ENCODE measurements at places on chromosomes 2 and 18. TPM values are rescaled to one million over a fixed set of nuclear protein-coding genes. Genes with fewer than 3 reads are reported as not detected.
A peak's percentile ranks its signal among the peaks of the same experiment; 100 is the strongest.

DNA sequence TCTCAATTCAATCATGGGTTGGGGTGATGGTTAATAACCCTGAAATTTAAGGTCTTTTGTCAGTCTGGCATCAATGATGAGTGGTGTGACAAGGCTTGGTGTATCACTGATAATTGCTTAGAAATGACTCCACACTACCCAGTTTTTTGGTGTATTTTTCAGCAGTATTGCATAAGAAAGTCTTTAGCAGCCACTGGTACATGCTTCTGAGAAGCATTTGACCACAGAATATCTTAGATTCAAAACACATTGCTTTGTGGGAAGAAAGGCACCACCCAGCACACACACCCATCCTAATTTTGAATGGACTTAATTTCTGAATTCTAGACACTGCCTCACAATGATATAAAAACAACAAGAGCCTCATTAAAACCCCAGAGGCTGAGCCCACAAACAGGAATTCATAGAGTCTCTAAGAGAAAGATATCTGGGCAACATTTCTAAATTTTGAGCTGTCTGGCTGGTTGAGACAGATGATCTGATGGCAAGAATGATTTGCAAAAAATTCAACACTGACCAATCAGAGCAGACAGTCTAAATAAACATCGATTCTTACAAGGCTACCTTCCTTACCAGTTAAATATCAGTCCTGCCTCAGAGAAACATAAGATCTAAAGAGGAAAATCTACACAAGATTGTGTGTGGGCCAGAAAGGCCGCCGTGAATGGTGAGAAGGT lies 114.7 kb upstream of the CYP1B1 start:
- DNase-seq: no peak

- DNase-seq: no peak
Observed at GRCh38 chr2:197201874-197202273, 108.7 kb downstream of the ANKRD44 start.

The VWC2L gene
- total RNA-seq: not detected

The CCDC93 gene
- 34.6 TPM for total RNA-seq

- DNase-seq: no peak
Observed at GRCh38 chr2:241001413-241002274, 3.2 kb downstream of the SNED1 start.

The LIMS1 gene
- 64.1 TPM for total RNA-seq

DNA sequence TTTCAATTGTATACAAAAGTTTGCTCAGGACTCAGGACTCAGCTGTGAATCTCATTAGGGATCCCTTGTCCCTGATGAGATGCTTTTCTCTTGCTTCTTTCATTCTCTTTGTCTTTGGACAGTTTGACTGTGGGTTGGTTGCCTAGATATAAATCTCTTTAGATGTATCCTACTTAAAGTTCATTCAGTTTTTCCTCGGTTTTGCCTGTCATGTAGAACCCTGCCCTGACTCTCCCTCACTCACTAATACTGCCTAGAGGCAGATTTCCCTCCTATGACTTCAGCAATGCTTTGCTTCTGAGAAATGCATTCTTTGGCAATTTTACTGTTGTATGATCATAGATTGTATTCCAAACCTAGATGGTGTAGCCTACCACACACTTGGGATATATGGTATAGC lies 421.4 kb upstream of the TCF4 start:
- no peak for DNase-seq

GRCh38 chr2:127649684-127650040 lies 3.7 kb downstream of the GPR17 start:
- DNase-seq: peak; percentile 83

DNA sequence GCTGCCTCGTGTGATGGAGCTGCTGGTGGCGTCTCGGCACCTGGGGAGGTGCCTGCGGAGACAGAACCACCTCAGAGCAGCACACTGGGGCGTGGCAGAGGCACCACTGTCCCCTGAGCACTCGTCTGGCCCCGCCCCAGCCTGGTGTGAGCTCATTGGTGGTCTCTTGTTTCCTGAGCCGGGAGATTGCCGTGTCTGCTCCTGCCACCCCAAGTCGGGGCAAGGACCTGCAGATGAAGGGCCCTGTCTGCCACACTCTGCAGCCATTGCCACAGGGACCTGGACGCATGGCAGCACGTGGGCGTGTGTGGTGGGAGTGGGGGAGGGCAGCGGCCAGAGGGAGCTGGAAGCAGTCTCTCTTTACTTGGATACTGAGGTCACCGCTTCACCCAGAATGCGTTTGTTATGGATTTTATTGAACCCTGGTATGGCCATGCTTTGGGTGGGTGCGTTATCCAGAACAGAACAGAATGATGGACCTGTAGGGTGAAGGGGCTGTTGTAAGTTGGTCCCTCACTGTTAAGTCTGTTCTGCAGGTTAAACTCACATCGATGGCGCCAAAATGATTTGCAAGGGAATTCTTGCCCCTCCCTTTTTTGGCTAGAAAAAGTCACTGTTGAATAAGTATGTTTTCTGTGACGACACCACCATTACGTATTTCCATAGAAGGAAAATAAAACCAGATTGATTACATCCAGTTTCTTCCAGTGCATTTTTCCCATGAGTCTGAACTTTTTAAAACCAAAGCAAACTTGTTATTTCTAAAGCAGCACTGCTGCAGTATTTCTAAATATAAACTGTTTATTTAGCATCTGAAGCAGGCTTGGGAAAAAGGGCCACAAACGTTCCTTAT lies 92.0 kb downstream of the USP40 start:
- DNase-seq: no peak

DNA sequence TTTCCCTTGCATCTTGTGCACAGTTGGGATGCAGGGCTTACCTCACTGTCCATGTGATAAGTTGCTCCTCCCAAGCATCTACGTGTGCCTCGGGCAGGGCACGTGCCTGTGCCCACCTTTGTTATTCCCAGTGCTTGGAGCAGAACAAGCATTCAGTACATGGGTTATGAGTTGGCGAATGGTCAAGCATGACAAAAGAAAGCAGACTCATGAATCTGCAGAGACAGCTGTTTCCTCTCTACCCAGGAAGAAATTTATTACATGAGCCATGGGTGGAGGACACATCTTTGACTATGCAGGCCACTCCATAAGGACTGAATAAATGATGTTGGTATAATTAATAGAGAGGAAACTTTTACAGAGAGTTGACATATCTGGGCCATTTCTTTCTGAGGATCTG lies 127.8 kb downstream of the TPGS2 start:
- no peak for DNase-seq

- DNase-seq: no peak
Observed at GRCh38 chr2:174338671-174339560, 4.2 kb downstream of the SP9 start.

DNA sequence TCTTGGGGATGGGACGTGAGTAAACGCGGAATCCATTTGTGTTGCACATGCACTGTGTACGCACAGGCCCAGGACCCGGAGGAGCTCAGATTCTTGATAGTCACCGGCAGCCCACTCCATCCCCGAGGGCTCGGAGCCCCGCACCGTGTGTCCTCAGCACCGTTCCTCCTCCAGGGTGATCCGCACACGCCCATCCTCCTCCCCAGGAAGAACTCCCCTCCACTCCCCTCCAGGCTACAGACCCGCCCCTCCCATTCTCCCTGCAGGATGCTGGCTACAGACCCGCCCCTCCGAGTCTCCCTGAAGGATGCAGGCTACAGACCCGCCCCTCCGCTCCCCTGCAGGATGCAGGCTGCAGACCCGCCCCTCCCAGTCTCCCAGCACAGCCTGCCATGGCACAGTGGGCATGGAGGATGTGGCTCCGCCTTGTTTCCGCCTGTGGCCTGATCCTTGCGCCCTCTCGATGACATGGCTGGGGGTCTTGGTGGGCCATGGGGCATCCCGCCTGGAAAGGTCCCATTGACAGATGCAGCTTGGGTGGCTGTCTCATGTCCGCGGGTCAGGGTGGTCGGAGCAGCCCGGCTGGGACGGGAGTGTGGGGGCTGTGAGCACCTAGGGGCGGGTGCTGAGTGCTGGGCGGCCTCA lies 14.1 kb downstream of the CTDP1 start:
- no peak for DNase-seq

The IL18RAP gene
- total RNA-seq: 1.6 TPM

GRCh38 chr2:218856167-218856895 lies 3.3 kb upstream of the WNT6 start:
- no peak for DNase-seq

DNA sequence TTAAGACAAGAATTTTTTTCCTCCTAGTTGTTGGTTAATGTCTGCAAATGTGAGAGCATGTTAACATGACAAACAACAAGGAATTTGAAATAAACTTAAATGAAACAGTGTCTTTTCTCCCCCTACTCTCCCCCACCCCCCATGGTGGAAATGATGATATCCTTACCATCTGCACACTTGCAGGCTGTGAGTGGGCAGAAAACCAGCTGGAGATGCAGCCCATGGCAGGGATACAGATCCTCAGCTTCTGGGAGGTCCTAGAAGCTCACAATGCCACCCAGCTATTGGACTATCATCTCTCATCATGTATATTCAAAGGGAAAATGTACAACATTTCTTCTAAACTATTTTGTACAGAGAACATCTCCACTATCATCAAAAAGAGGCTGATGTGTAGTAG lies 196.8 kb downstream of the SLC8A1 start:
- DNase-seq: no peak

- DNase-seq: no peak
Observed at GRCh38 chr2:202110491-202110890, 37.4 kb downstream of the KIAA2012 start.

- DNase-seq: peak; percentile 6
Observed at GRCh38 chr2:1489486-1489885, 76.2 kb downstream of the TPO start.

The STAT4 gene
- 4.8 TPM for total RNA-seq

GRCh38 chr2:146997488-146997887 lies 847.3 kb upstream of the ACVR2A start:
- DNase-seq: no peak

GRCh38 chr2:147297820-147298219 lies 547.0 kb upstream of the ACVR2A start:
- DNase-seq: no peak

DNA sequence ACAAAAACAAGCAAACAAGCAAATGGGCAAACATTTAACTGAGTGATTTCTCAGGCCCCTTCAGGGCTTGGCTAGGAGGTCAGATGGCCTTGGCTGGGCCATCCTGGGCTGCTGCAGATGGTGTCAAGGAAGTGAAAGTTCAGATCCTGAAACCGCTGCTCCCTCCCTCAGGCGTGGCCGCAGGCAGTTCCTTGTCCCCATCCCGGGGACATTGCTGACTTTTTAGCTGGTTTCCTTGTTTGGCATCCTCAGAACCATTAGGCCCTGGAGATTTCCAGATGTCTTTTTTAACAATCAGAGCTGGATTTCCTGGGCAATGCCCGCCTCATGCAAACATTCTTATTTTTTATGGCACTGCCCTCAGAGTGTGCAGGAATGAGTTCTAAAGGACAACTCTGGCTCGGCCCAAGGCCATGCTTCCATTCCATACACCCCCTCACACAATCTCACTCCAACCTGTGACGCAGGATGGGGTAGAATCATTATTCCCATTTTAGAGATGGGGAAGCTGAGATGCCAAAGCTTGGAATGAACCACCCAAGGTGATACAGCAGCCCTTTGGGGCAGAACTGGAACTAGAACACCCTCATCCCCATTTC lies 86.1 kb upstream of the ZCCHC2 start:
- no peak for DNase-seq

The NEUROD1 gene
- not detected for total RNA-seq

GRCh38 chr2:187679454-187679853 lies 125.2 kb upstream of the TFPI start:
- no peak for DNase-seq

DNA sequence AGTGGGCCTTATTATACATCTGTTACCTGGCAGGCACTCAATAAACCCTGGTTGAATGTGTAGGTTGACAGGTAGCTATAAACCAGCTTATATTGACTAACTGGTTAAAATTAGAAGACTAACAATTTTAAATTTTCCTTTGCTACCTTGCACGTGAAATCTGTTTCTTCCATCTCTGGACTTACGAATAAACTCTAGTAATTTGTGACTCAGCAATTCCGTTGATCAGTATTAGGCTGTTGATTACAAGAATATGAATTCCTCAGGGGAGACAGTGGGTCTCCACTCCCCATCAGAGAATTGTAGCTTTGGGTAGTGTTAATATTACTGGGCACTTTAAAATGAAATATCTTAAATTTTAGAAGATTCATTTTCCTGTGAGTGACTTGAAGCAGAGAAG lies 137.8 kb upstream of the SP5 start:
- no peak for DNase-seq

The BCL11A gene
- 21.3 TPM for total RNA-seq

The ECEL1 gene
- 0.35 TPM for total RNA-seq

The RSAD2 gene
- 1.3 TPM for total RNA-seq

The UGT1A6 gene
- total RNA-seq: 6.3 TPM
